Cortex of kidney (tissue), 1 donor: ENCODE measurements at places on chromosomes 1 and 21.

DNA sequence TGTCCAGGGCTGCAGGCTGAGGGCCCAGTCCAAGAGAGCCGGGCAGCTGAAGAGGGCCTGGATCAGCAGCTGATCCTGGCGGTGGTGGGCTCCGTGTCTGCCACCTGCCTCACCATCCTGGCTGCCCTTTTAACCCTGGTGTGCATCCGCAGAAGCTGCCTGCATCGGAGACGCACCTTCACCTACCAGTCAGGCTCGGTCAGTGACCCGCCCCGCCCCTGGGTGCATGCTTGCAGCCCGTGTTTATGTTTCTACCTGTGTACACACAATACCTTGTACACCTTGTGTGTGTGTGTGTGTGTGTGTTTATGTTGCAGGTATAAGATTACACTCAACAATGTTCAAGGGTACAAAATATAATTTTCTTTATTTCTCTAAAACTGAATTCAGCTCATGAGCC lies 13.0 kb downstream of the TIE1 start:
- no peak for DNase-seq

DNA sequence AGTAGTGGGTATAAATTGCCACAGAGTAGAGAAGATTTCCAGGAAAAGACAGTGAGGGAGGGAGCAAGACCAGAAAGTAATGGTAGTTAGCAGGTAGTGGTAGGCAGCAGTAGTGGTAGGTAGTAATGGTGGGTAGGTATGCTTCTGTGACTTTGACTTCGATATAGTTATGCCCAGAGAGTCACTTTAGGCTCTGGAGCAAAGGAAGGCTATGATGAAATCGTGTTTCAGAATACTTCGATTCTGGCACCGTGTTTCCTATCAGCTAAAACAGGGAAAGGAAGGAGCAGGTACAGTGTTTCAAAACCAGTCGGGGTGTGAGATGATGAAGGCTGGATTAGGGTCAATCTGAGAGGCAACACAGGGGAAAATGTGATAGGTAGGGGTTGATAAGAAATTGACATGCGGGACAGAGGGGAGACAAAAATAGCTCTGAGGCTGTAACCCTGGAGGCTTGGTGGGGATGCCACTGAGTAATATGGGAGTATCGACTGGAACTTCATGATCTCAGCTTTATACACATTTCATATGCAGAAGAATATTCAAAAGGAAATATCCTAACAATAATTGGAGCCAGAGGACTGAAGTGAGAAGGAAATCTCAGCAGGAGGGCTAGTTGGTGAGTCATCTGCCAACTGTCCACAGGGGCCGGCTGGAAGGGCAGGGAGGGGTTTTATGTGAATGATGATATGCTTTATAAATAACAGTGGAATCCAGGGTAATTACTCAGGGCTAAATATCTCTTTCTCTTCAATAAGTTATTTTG lies 25.2 kb upstream of the TRIM45 start:
- DNase-seq: no peak

DNA sequence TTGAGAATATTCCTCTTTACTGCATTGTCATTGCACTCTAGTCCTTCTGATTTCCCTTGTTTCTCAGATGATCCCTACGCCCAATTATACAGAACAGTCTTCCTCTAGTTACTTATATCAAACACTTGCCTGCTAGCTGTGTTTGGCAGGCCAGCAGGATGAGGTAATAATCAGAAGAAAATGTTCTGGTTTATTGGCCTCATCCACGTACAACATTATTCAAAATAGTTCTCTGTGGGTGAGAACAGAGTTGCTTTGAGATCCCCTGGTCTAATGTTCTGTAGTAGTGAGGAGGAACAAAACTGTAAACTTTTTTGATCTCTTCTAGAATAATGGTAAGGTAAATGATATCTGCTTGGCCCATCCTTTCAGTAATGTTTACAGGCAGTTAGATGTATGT lies 22.3 kb upstream of the C1orf105 start:
- DNase-seq: no peak

DNA sequence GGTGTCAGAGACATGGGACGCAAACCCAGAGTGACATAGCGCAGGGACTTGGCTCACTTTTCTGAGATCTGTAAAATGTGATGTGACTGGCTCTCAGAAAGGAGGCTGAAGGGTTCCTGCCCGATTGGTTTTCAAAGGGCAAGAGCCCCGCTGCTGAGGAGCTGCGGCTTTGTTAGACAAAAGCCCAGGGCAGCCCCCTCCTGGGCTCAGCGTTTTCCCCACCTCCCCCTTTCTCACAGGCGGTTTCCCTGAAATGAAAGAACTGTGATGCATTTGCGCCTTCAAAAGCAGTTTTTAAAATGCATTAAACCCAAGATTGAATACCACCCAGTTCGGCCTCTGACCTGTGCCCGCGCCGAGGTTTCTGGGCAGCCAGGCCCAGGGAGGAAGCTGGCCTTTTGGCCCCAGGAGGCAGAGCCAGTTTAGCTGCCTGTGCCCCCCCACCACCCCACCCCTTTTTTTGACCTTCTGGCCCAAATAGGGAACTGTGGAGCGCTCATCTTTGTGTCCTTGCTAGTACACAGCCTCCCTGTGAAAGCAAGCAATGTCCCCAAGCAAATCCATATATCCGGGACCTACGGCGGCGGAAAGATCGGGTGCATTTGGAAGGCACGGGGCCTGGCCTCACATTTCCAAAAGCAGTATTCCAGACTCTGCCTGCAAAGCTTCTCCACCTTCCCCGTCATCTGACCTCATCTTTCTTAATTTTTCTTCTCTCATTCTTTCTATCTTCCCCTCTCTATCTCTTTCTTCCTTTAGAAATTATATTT lies 28.6 kb downstream of the CD247 start:
- DNase-seq: no peak

DNA sequence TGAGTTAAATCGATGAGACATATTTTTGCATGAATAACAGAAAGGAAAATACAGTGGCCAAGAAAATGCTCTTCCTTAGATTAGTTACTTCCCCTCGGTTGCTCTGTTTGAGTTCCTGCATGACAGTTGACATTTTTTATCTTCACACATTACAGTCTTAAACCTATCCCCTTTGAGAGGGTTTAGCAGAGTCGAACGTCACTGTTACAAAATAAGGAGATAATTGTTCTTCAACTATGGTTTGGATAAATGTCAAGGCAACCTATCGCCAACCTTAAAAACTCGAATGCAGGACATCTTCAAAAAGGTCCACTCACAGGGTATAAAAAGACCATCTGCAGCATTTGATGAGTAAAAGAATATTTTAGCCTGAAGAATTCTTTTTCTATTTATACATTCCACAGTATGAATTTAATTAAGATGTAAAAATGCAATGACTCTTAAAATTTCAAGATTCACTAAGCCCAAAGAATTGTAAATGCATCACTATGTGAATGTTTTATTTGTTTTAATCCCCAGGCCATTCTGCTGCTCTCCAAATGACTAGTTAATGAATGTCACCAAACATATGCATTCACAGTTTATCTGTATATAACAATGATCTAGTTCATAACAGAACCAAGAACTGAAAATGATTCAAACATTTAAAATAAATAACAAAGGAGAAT lies 68.9 kb upstream of the COL11A1 start:
- DNase-seq: no peak

DNA sequence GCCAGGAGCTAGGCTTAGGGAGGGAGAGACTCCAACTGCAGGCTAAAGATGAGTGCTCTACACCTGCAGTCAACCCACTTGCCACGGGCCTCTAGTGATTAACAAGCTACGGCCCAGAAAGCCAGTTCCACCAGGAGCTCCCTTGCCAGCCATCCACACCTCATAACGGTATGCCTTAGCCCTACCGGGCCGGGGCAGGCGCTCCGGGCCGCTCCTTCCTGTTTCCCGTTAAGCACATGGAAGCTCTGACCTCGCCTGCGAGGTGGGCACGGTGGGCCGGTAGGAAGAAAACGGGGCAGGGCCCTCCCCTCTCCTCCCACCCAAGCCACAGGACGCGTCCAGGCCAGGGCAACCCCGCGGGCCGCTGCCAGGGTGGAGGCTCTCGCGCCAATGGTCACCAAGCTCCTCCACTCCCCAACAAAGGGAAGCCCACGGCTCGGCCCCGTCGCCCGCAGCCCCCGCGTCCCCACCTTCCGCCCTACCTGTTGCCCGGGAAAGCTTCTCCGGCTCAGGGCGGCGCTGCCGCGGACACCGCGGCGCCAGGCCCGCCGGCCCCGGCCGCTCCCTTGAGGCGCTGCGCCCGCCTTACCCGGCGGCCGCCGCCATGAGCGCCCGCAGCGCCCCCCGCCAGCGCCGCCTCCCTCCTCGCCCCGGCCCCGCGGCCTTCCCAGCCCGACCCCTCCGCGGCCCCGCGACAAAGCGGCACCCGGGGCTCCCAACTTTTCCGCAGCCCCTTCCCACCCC lies 627 bp downstream of the CERS2 start:
- DNase-seq: no peak

GRCh38 chr21:42492201-42492600 lies 3.8 kb downstream of the RSPH1 start:
- DNase-seq: no peak

- DNase-seq: no peak
Observed at GRCh38 chr1:95139039-95139438, 21.9 kb downstream of the TLCD4 start.

DNA sequence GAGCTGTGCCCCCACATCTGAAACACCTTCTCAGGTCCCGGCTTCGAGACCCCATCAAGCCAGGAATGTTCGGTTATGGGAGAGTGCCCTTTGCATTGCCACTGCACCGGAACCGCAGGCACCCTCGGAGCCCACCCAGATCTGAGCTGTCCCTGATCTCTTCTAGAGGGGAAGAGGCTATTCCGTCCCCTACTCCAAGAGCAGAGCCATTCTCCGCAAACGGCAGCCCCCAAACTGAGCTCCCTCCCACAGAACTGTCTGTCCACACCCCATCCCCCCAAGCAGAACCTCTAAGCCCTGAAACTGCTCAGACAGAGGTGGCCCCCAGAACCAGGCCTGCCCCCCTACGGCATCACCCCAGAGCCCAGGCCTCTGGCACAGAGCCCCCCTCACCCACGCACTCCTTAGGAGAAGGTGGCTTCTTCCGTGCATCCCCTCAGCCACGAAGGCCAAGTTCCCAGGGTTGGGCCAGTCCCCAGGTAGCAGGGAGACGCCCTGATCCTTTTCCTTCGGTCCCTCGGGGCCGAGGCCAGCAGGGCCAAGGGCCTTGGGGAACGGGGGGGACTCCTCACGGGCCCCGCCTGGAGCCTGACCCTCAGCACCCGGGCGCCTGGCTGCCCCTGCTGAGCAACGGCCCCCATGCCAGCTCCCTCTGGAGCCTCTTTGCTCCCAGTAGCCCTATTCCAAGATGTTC lies 4.3 kb downstream of the ADAMTSL4 start:
- no peak for DNase-seq

- no peak for DNase-seq
Observed at GRCh38 chr1:51968632-51969031, 21.9 kb downstream of the RAB3B start.

DNA sequence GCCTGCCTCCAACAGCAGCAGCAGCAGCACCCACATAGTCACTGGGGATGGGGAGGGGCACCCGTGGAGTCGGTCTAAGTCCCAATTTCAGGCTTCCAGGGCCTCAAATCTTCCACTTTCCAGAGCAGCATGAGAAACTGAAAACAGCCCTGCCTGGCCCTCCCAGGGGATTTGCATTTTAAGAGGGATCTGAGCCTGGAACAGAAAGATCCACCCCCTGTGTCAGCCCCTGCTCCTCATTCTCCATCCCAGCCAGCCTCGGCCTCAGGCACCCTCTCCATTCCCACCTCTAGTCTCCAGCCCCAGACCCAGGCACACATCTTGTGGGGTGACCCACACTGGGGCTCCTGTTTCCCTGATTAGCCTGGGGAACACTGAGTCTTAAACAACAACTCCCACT lies 51.8 kb downstream of the FBXO2 start:
- no peak for DNase-seq

- DNase-seq: no peak
Observed at GRCh38 chr1:58515794-58516401, 30.6 kb downstream of the OMA1 start.

GRCh38 chr1:187794561-187794960 lies 965.8 kb downstream of the PLA2G4A start:
- DNase-seq: no peak

- no peak for DNase-seq
Observed at GRCh38 chr1:27445177-27445936, 44.6 kb downstream of the WASF2 start.

DNA sequence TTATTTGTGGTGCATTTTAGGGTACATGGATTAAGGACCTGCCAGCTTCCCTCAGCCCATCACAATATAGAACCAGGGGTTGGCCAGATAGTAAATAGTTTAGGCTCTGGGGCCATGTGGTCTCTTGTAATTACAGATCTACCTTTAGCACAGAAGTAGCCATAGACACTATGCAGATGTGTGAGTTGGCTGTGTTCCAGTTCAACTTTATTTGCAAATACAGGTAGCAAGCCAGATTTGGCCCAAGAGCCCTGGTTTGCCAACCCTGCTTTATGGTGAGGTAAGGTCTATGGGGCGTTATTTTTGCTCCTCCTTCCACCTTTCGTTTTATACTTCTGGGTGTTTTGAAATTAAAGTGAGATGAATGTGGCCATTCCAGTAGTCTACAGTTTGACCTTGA lies 48.7 kb downstream of the MRPS6 start:
- no peak for DNase-seq

DNA sequence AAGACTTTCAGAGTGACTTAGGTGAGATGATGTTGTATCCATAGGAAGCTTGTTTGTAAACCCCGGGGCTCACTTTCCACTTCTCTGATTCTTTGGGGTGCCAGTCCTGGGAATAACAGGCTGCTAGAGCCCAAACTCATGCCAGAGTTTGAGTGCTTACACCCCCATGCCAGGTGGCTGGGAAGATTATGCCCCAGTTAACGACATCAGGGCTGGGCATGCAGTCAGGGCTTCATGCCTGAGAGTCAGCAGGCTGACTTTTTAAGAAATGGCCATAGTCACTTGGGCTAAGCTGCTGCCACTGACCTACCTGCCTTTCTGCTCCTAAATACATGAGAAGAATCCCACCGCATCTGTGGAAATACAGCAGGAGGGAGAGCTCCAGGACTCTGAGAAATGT lies 425.6 kb upstream of the VAMP3 start:
- no peak for DNase-seq

GRCh38 chr1:176701151-176701866 lies 238.3 kb downstream of the PAPPA2 start:
- DNase-seq: no peak

- DNase-seq: no peak
Observed at GRCh38 chr1:27392778-27393635, 585 bp downstream of the GPR3 start.

- no peak for DNase-seq
Observed at GRCh38 chr1:193417403-193417802, 231.0 kb upstream of the B3GALT2 start.

GRCh38 chr1:61056573-61057439 lies 25.6 kb upstream of the NFIA start:
- DNase-seq: no peak

DNA sequence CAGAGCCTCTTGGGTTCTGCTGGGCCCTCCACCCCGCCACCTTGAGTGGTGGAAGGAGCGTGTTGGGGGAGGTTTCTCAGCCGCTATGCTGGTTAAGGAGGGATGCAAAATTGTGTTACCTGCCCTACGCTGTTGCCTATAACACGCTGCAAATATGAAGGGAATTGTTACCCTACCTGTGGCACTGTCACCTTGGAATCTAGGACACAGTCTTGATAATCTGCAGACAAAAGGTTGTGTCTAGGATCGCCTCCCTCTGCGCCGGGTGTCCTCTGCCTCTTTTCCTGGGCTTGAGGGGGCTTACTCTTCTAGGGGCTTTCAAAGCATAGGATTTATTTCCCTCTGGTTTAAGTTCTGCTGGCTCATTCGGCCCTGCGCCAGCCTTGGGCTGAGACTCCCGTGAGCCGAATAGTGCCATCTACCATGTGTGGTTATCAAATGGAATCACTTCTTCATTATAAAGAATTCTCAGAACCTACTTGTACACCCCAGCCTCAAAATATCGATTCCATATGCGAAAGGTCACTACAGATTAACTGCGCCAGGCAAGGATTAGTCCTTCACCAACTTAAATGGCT lies 697 bp downstream of the SLC22A15 start:
- no peak for DNase-seq
